ENCODE measurements at places on chromosomes 5 and 9.

DNA sequence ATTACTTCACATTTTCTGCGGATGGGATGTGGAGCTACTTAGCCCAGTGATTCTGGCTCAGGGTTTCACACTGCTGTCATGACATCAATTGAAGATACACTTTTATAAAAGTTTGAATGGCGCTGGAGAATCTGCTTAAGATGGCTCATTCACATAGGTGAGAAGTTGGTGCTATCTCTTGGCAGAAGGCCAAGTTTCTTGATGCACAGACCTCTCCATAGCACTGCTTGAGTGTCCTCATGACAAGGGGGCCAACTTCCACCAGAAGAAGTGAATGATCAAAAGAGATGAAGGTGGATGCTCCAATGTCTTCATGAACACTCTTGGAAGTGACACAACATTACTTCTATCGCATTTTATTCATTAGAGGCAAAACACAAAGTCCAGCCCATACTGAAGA is 403.7 kb upstream of the CCNG1 start:
- no peak for DNase-seq

- no peak for DNase-seq
These were observed 677.0 kb upstream of the WWC1 start for GRCh38 chr5:167614294-167615021.

DNA sequence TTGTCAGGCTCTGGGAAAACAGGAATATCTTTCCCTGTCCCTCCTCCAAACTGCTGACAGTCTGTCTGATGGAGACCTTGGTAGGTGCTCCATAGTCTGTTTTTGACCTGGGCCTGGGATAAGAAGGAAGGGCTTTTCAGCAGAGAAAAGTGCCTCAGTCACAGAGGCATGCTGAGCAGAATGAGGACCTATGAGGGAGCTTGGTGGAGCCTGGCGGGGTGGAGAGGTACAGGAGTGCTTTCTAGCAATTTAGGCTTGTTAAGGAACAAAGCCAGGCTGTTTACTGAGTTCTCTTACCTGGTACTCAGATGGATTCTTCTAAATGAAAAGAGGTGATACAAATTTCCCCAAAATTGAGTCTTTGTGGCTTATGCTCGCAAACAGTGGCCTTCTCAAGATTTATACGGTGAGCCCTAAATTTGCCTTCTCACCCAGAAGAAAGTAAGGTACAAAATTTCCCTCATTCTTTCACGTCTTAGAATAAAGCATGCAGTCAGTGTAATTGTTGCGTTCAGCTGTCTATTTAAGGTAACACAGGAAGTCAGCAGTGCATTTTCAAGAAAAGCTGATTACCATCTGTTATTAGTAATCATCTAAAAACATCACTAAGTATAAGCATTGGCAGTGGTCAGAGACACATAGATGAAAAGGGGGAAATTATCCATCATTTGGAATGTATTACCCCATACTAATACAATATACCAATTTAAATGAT is 28.6 kb upstream of the IL13 start:
- no peak for DNase-seq

DNA sequence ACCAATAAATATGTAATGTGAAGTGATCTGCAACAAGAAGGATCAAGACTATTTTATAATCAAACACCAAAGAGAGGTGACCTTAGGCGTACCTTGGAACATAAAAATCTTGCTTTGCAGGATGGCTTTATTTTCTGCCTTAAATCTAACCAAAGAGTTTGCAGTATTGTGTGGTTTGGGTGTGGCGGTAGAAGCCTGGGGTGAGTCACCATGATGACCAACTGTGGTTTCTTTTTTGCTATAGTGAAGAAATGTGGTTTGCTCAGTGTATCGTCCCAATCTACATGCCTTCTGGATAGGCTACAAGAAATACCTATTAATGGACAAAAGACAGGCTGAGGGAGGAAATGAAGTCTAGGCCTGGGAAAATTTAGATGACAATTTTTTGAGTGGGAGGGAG is 5.1 kb upstream of the CAST start:
- peak; percentile 68 for DNase-seq

DNA sequence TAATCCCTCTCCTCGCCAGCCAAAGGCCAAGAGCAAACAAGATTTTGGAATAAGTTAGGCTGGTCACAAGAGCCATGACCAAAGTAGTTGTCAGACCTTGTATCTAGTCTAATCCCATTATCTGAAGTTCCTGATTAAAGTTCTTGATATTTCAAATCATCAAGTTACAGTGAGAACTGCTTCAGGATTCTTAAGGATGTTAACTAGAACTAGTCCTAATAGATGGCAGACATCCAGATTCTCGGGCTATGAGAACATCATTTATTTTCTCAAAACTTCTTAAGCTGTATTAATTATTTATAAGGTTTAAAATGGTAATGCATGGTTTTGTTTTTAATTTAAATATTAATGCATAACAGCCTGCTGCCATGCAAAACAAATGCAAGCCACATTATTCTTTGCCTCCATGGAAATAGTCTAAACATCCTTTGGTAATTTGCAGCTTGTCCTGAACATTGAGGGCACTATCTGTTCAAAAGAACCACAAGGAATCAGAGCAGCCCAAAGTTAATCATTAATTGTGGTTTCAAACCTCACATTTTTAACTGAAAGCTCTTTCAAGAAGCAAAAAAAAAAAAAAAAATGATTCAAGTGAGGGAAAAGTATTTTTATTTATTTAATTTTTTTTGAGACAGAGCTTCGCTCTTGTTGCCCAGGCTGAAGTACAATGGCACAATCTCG is 95.1 kb downstream of the TTC39B start:
- DNase-seq: no peak

DNA sequence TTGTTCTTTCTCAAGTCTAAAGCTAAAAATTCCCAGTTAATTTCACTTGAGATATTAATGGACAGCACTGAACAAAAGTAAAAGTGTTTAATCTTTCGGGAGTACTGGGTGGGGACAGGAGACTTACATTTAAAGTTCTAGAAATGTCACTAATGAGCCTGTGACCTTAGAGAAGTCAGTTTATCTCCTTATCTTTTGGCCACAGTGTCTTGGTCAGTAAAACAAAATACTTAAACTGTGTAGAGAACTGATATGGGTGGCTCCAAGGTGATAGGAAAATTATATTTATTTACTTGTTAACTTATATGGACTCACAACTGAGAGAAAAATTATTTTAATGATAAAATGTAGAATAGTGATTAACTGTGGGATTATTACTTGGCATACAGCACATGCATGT is 8.9 kb downstream of the IPO11 start:
- DNase-seq: no peak

GRCh38 chr5:108432024-108432423 is 50.1 kb upstream of the FBXL17 start:
- DNase-seq: peak; percentile 13

DNA sequence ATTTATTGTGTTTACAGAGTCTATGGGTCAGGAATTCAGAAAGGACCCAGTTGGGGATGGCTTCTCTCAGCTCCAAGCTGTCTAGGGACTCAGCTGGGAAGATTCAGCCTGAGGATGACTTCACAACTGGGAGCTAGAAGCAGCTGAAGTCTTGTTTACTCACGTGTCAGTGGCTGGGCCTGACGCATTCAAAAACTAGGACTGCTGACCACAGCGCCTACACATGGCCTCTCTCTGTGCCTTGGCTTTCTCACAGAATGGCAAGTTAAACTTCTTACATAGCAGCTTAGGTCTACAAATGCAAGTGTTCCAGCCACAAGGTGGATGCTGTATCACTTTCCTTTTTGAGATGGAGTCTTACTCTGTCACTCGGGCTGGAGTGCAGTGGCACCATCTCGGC is 16.3 kb upstream of the PPP2CA start:
- DNase-seq: no peak

- DNase-seq: peak; percentile 88
These were observed 1758.8 kb upstream of the WWC1 start for GRCh38 chr5:166532456-166533220.

- DNase-seq: no peak
These were observed 41.2 kb downstream of the ANKS6 start for GRCh38 chr9:98755006-98755618.

DNA sequence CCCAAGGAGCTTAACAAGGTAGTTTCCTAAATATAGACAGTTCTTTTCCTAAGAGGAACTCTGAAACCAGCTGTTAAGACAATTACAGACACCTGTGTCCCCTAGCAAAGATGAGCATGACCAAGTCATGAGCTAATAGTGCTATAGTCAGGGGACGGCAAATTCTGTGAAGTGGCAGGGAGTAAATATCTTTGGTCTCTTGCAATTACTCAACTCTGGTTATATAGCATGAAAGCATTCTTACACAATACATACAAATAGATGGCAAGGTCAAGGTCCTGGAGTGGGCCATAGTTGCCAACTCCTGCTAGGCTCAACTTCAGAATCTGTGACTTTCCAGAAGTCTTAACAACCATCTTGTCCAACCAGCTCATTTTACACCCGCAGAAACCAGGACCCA is 103.7 kb downstream of the RFK start:
- no peak for DNase-seq

DNA sequence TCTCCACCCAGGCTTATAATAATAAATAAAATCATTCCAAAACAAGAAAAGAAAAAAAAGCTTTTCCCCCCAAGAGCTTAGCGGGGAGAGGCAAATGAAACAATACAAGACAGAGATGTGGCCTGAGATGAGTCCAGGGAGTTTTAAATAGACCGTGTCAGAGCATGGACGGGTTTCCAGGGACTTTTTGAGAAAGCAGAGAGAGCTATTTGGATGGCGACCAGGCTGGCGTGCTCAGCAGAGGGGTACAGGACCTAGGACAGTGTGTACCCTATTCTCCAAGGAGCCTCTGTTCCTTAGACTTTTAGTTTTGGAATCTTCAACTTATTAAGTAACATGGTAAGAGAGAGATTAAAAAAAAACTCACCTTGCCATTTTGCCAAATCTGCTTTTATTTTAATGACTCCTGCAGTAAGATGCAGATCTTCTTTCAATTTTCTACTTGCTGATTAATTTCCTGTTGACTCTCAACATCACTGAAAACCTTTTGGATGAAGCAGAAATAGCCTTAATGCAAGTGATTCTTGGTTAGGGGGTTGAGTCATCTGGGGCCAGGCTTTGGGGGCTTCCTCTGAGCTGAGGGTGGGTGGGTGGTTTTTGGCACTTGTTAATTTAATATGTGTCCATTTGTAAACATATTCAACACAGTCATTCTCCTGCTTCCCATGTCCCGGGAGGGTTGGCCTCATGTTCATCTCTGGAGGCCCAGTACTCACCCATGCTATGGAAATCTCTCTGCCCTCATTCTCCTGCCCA is 49.6 kb upstream of the OSMR start:
- DNase-seq: no peak

DNA sequence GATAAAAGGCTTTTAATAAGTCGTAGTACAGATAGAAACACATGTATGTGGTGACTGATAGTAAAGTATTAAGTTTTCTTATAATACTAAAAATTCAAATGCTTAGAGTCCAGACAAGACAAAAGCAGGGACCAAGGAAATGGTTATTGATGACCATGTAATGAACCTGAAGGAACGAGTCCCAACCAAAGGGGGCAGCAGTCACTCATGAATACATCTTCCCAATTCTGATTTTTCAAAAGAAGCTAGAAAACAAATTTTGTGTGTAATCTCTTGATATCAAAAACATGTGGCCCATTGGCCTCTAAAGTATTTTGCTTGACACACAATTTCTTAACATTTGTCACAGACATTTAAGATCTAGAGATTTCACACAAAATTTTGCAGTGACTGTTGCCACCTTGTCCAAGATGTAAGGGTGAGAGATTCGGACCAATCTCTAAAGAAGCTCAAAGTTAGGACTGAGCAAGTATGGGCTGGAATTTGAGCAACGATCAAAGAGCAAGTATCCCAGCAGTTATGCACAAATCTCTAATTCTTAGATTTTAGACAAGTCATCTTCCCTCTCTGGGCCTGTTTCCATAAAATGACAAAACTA is 66.8 kb downstream of the ARL15 start:
- peak; percentile 30 for DNase-seq

GRCh38 chr9:25284365-25284764 is 393.9 kb downstream of the TUSC1 start:
- peak; percentile 1 for DNase-seq

GRCh38 chr9:10339152-10339551 is 273.6 kb downstream of the PTPRD start:
- DNase-seq: no peak

GRCh38 chr5:111229221-111229835 is 5.1 kb downstream of the CAMK4 start:
- DNase-seq: no peak

- DNase-seq: no peak
These were observed 220.6 kb downstream of the DMAC1 start for GRCh38 chr9:7578951-7579350.

GRCh38 chr9:122819791-122820489 is 8.4 kb downstream of the PDCL start:
- DNase-seq: no peak

- DNase-seq: no peak
These were observed 88.6 kb downstream of the LMX1B start for GRCh38 chr9:126702151-126703001.

GRCh38 chr5:132777209-132778069 is at the start of gene SEPTIN8:
TSS of gene SEPTIN8 (minus strand) at chr5:132777239. CDS start at chr5:132777137, 102 bp downstream.
- DNase-seq: peak; percentile 54

GRCh38 chr9:98442541-98442940 is 187.1 kb upstream of the TBC1D2 start:
- DNase-seq: no peak

- DNase-seq: peak; percentile 60
These were observed 494.2 kb downstream of the ZNF608 start for GRCh38 chr5:124252191-124252638.

DNA sequence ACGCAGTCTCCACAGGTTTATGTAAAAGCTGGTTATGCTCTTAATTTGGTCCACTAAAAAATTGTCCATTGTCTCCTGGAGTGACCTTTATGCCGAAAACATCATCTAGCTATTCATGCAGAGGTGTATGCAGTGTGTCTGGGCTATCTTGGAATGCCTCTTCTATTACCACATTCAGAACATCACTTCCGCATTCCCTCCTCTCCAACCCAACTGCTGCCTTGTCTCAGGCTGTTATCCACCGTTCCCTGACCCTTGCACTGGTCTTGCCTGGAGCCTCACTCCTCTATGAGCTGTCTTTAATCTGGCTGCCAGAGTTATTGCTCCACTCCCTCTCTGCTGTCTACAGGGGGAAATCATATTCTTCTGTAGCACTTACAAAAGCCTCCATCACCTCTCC is 214.1 kb upstream of the ANKRD55 start:
- DNase-seq: no peak

DNA sequence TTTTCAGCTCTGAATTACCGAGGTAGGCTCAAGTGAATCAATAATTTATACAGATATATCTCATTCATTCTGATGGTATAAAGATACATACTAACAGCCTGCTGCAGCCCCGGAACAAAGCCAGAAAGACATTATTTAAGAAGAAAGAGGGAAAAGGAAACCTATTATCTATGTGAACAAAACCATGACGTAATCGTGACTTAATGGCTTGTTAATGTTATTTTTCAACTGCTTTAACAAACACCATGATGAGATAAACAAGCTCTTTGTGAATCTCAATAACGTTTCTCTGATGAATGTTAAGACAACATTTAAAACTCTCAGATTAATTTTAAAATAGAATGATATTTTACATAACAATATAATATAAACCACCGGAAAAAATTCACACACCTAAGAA is 237.1 kb downstream of the SLF1 start:
- no peak for DNase-seq

- peak; percentile 9 for DNase-seq
These were observed 525 bp downstream of the SRP19 start for GRCh38 chr5:112861638-112861985.

- no peak for DNase-seq
These were observed 2.2 kb downstream of the SARDH start for GRCh38 chr9:133735931-133736330.
